ENCODE measurements at places on chromosomes 13 and 19.

DNA sequence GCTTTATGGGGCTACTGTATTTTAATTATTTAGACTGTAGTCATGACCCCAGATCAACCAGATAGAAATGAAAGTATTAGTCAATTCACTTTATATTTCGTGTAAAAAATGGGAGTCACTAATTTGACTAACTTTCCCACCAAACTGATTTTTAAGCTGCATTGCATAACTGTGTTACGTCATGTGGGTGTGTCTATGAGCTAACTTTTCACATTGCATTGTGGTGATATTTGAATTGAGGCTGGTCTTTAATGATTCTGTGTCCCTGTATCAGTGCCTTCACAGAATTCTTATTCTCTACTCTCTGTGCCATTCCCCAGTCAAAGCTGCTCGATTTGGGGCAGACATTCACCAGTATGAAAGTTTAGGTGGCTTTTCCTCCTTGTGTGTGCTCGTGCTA, 172.7 kb upstream of the MAB21L1 start:
- DNase-seq, result no peak

GRCh38 chr13:21541980-21542379, 62.0 kb downstream of the MICU2 start:
- no peak for DNase-seq

GRCh38 chr19:18846862-18847548, 15.2 kb downstream of the UPF1 start:
- peak; percentile 60 for DNase-seq

DNA sequence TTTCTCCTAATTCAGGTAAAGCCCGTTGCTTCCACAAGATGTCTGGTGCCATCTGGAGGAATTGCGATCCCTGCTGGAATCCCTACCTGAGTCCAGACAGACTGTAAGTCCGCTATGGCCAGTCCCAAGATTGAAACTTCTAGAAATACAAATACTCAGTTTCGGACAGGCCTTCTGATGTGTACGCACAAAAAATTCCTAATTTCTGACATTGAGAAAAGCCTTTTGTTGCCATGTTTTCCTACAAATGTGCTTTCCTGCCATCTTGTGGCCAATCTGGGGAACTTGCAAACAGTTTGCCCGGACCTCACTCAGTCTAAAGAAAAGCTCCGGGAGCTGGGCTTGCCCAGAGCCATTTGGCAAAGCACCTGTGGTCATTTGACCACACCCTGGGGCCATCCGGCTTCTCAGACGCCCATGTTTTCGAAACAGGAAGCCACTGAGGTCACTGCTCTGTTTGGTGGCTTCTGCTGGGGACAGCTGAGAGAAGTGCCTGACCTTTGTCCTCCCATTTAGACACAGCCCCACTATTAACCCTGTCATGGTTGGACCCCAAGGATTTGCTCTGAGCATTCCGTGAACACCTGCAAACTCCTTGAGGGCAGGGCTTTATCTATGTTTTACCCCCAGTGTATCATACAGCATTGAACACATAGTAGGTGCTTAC, 79.4 kb downstream of the SLC15A1 start:
- peak; percentile 50 for DNase-seq

GRCh38 chr13:46556418-46556779, 3.4 kb downstream of the LRCH1 start:
- no peak for DNase-seq

DNA sequence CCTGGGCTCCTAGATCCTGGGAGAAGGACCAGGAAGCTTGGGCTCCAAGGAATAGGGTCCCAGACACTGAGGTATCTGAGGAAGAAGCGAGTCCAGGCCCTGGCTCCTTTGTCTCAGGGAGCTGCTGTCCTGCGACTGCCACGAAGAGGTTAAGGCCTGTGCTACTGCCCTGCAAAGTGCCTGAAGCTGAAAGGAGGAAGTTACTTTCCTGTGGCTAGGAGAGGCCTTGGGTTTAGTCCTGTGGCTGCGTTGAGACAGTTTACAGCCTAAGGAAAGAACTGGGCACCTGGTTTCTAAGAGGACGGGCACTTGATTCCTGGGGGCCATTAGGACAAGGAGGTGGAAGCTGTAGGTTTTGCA, 2.8 kb downstream of the MYADM start:
- no peak for DNase-seq
